CD4-positive, alpha-beta T cell treated with Interleukin-15 for 4 hours (primary cell): ENCODE measurements at places on chromosomes 4 and X.

DNA sequence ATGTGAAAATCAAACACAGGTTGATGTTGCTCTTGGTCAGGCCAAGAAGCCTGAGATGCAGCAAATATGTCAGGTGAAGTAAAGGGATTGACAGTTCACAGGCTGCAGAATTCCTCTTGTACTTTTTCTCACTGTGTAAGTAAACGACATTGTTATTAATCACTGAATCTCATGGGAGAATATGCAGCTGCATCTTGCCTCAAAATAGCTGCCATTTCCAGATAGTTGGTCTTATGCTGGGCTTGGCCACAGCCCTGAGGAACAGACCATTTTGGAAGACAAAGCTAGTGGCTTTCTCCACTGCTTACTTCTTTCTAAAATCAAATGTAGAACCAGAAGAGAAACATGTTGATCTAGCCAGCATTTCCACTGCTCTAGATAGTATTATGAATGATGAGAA lies 403.4 kb upstream of the NR3C2 start:
- DNase-seq = no peak

- peak; percentile 13 for DNase-seq
These were observed 50.1 kb downstream of the RASGEF1B start for GRCh38 chr4:81421346-81422218.

DNA sequence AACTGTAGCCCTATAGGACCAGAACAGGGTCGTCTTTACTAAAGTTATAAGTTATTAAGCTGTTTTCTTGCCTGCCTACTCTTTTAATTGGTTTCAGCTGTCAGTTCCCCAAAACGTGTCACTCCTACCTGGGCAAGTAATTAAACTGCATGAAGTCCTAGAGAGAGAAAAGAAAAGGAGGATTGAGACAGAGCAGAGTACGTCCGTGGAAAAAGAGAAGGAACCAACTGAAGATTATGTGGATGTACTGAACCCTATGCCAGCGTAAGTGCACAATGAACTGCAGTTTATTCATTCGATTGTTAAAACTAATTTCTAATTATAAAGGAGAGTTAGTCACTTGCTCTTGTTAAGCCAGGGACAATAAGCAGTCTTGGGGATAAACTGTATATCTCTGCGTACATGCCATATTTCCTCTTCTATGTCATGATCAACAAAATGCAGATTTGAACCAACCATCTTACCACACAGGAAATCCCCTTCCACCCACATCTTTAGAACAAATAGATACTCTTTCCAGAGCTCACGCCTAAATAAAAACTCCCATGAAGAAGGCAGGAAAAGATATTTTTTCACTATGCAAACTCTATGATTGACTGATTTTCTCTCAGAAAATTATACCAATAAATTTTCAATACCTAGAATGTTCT lies 22.8 kb downstream of the STAP1 start:
- no peak for DNase-seq

- DNase-seq = no peak
These were observed 138.2 kb downstream of the EMCN start for GRCh38 chr4:100379583-100380105.

DNA sequence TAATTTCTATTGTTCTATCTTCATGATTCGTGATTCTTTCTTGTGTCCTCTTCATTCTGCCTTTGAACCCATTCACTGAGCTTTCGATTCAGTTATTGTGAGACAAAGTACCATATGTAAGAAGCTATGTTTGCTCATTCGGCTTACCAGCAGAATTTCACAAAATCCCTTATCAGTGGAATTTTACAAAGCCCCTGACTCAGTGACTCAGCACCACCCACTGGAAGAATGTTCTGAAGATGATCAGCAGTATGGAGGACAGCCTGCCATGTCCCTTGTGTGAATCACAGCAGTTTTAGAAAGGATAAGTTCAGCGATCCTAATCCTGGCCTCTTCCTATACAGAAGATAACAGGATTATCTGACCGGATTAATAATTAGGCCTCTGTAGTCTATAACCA lies 5.8 kb upstream of the UXT start:
- DNase-seq = no peak

DNA sequence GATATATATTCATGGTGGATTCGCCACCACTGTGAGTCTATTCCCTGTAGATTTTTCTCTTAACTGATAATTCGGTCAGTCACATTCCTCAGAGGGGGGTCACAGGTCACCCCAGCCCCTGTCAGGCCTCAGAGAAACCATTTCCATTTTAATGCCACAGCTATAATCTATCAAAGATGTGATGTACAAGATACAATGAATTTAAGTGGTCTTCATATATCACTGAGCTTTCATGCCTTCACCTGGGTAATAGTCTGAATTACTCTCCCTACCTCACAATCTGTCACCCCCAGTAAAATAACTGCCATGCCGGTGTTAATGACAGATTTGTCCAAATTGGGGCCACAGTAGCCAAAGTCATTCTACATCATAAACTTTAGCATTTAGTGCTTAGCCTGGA lies 64.7 kb downstream of the NKX6-1 start:
- DNase-seq = no peak

- DNase-seq = no peak
These were observed 4.7 kb downstream of the PDE6B start for GRCh38 chr4:629915-630641.

DNA sequence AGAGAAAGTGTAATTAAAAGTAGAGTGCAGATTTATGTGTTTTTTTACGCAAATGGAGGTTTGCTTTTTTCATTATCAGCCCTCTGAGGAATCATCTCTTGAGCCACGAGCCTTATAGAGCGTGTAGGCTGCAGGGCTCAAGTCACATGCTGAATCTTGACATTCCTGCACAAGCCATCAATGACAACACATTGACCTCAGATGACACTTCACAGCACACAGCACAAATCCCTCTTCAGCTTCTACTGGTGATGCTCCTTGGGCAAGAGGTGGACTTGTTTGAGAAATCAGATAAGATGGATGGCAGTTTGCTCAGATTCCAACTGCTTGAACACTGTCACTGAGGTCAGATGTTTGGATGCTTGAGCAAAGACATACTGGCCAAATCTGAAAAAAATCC lies 250.6 kb downstream of the SNCA start:
- no peak for DNase-seq

GRCh38 chr4:183797445-183798300 lies 107.4 kb upstream of the STOX2 start:
- DNase-seq = no peak

- DNase-seq = no peak
These were observed 27.6 kb downstream of the ELOVL6 start for GRCh38 chr4:110170861-110171260.

DNA sequence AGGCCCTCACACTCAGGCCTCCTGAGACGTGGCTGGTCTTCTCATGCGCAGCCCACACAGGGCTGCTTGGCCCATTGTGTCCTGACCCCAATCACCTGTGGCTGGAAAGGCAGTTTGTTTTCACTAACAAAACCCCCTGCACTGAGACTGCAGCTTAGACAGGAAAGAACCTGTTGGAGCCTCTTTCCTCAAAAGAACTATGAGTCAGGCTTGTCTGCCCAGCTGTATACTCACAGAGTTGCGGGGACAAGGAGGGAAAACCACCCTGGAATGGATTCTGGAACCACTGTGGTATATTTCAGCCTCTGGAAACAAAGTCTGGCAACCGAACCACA lies 5.2 kb upstream of the TMEM156 start:
- DNase-seq = no peak

DNA sequence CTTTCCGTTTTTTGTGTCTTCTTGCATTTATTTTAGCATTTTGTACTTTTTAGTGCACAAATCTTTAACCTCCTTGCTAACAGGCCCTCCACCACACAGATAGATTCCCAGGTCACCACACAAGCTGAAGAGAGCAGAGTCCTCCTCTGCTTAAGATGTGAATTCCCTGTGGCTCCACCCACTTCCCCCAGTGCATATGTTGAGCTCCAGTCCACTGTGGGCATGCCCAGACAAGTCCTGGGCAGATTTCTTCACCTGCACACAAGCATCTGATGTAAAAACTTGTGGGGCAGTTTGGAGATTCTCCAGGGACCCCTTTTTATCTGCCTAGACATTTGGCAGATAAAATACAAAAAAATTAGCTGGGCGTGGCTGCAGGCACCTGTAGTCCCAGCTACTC lies 19.8 kb upstream of the PASD1 start:
- no peak for DNase-seq

DNA sequence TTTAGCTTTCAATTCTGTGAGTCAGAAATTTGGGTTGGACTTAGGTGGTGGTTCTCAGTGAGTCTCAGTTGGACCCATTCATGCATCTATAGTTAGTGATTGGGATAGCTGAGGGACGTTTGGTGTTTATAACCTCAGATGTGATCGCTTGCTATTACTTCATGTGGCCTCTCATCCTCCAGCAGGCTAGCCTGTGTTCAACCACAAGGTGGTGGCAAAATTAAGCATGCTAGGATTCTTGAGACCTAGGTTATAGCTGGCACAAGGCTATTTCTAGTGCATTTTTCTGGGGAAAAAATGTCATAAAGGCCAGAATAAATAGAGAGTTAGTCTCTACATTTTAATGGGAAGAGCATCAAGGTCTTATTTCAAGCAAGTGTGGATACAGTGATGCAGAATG lies 10.9 kb upstream of the GRPR start:
- DNase-seq = no peak

DNA sequence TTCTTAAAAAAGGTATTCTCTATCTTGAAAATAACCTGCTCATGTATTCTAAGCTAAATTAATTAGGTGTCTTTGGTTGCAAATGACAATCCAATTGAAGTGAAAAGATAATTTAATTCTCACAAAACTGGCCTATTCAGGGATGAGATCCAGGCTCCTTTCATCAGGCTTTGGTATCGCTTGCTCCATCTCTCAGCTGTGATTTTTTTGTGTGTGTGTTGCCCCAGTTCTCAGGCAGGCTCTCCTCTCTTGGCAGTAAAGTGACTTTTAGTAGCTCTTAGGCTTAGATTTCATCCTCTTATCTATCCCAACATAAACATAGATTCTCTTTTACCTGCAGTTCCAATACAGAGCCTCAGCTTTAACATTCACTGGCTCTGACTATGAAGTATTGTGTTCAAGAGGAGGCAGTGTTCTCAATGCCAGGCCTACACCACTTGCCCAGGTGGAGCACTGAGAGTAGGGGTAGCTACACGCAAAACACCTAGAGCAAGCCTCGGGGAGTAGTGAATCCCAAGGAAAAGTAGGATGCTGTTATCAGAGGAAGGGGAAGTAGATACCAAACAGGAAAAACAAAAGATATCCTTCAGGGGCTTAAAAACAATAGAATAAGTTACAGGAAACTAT lies 392.4 kb upstream of the ATOH1 start:
- no peak for DNase-seq

DNA sequence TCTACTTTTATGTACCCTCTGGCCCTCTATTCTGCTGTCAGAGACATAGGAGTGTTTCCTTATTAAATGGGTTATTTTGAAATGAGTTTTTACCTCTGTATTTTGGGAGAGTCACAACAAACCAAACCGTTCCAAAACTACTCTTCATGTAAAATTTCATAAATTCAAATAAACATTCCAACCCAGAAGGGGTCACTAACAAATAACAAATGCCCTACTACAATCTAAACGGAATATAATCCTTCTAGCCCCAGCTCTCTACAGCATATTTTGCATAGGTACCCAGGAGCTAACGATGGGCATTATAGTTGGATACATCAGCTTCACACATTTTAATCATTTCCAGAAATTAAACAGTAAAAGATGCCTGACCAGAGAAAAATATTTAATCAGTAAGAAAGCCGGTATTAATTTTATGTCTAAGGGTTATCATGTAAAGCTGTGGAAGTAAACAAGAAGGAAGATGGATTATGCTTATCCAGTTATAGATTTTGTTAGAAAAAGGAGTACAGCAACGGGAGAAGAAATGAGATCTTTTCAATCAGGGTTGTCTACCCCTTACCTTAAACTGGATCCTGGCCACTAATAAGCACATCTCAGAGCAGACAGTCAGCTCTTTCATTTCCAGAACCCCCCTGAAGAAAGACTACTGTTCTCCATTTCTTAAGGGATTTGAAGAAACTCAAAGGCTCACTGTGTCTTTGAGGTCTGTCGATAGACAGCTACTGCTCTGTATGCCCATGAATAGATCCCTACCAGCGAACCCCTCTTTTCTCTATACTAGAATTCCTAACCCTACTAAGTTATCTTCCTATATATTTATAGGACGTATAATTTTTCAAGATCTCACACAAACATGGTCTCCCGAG lies 1.2 kb downstream of the UGDH start:
- DNase-seq = no peak

DNA sequence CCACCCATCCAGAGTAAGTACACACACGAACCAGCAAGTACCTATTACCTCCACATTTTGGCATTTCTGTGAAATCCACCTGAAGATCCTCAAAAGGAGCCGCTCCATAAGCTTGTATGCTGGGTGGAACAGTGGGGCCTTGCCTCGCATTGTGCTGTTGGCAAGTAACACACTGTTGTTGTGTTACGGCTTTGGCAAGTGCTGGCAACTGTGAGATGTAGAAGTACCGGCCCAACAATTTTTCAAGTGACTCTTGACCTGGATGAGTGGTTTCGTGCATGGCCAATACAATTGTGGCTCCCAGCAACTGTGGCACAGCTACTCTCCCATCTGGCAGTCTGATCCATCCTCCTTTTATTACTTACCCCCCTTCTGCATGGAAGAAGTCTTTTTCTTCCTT lies 128.7 kb downstream of the CCNB3 start:
- no peak for DNase-seq

GRCh38 chr4:2172627-2173231 lies 69.2 kb downstream of the HAUS3 start:
- DNase-seq = no peak

- peak; percentile 34 for DNase-seq
These were observed at the start of gene MTMR1 for GRCh38 chrX:150692831-150693724. Gene MTMR1 (plus strand): TSS chrX:150693396. CDS start chrX:150693531, 135 bp downstream.

- no peak for DNase-seq
These were observed 93.3 kb downstream of the MAMLD1 start for GRCh38 chrX:150456466-150456865.

DNA sequence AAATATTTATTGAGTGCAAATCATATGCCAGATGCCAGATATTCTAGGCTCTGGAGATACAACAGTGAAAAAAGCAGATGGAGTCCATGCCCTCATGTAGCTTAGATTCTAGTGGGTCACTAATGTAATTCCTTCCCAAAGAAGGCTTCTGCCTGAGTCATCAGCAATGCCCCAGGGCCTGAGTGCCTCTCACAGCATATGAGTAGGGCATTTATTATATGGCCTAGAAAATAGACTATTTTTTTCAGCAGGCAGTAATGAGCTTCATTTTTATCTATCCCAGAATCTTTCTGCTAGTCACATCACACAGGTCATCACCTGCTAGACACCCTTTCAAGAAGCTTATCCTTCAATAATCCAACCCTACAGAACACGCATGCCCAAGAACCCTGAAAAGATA lies 22.3 kb downstream of the TMEM31 start:
- no peak for DNase-seq
